ENCODE measurements at places on chromosomes 12 and 14.

GRCh38 chr12:50065726-50066310 lies 8.4 kb downstream of the ASIC1 start:
- peaks cover 4% of the 10 kb centered on the region for H3K4me1 ChIP-seq
- no peak for DNase-seq
- peaks cover 20% of the 10 kb centered on the region for H3K27me3 ChIP-seq

DNA sequence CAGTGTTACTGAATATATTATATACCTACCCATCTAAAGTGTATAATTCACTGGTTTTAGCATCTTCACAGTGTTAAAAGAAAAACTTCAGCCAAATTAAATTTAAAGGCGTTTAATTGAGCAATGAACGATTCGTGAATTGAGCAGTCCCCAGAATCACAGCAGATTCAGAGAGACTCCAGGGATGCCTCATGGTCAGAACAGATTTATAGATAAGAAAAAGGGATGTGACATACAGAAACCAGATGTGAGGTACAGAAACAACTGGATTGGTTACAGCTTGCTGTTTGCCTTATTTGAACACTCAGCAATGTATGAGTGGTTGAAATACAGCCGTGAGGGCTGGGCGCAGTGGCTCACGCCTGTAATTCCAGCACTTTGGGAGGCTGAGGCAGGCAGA lies 84.6 kb downstream of the WNK1 start:
- H3K4me3 ChIP-seq: no peak overlapping the region
- H3K27me3 ChIP-seq: no peaks in the 10 kb centered on the region
- no peak for DNase-seq
- peaks cover 71% of the 10 kb centered on the region for H3K36me3 ChIP-seq

GRCh38 chr14:99267837-99268781 lies 3.9 kb downstream of the BCL11B start:
- H3K4me3 ChIP-seq: peak overlapping the region; percentile 88
- no peak overlapping the region for H3K27ac ChIP-seq
- no peaks in the 10 kb centered on the region for H3K36me3 ChIP-seq
- peaks cover 12% of the 10 kb centered on the region for H3K27me3 ChIP-seq

GRCh38 chr12:106415134-106415533 lies 57.6 kb downstream of the POLR3B start:
- no peak overlapping the region for H3K27ac ChIP-seq
- DNase-seq: no peak
- H3K36me3 ChIP-seq: peaks cover 15% of the 10 kb centered on the region
- peaks cover 2% of the 10 kb centered on the region for H3K4me1 ChIP-seq

- peaks cover 5% of the 10 kb centered on the region for H3K4me1 ChIP-seq
- H3K4me3 ChIP-seq: peak overlapping the region; percentile 14
- DNase-seq: no peak
- H3K36me3 ChIP-seq: peaks cover 11% of the 10 kb centered on the region
These were observed 30.0 kb downstream of the HSP90AA1 start for GRCh38 chr14:102056694-102057442.

- no peak overlapping the region for H3K27ac ChIP-seq
- no peak overlapping the region for H3K4me3 ChIP-seq
- no peak for DNase-seq
- no peaks in the 10 kb centered on the region for H3K36me3 ChIP-seq
- no peaks in the 10 kb centered on the region for H3K4me1 ChIP-seq
- no peaks in the 10 kb centered on the region for H3K27me3 ChIP-seq
These were observed 383.7 kb downstream of the EGLN3 start for GRCh38 chr14:33567023-33567728.

- no peaks in the 10 kb centered on the region for H3K27me3 ChIP-seq
- no peak overlapping the region for H3K27ac ChIP-seq
- no peak for DNase-seq
These were observed 31.2 kb downstream of the VEZT start for GRCh38 chr12:95248604-95249360.

- no peak overlapping the region for H3K4me3 ChIP-seq
- DNase-seq: no peak
- H3K4me1 ChIP-seq: no peaks in the 10 kb centered on the region
- H3K27ac ChIP-seq: no peak overlapping the region
These were observed 181.6 kb downstream of the ADGRD1 start for GRCh38 chr12:131135311-131135785.

GRCh38 chr14:105430042-105430441 lies 10.4 kb downstream of the MTA1 start:
- no peak for DNase-seq
- H3K27me3 ChIP-seq: no peaks in the 10 kb centered on the region
- H3K27ac ChIP-seq: no peak overlapping the region

GRCh38 chr14:70173569-70173968 lies 15.2 kb downstream of the SLC8A3 start:
- H3K4me1 ChIP-seq: no peaks in the 10 kb centered on the region
- no peak for DNase-seq
- H3K27ac ChIP-seq: no peak overlapping the region

- H3K27me3 ChIP-seq: no peaks in the 10 kb centered on the region
- no peak overlapping the region for H3K27ac ChIP-seq
- H3K36me3 ChIP-seq: no peaks in the 10 kb centered on the region
- no peaks in the 10 kb centered on the region for H3K4me1 ChIP-seq
- H3K4me3 ChIP-seq: no peak overlapping the region
These were observed 66.4 kb downstream of the GALNT9 start for GRCh38 chr12:132263061-132263360.

GRCh38 chr12:118633071-118633470 lies 256.7 kb downstream of the SUDS3 start:
- H3K27ac ChIP-seq: no peak overlapping the region
- H3K4me3 ChIP-seq: no peak overlapping the region
- DNase-seq: peak; percentile 62
- peaks cover 5% of the 10 kb centered on the region for H3K27me3 ChIP-seq
- H3K36me3 ChIP-seq: no peaks in the 10 kb centered on the region

DNA sequence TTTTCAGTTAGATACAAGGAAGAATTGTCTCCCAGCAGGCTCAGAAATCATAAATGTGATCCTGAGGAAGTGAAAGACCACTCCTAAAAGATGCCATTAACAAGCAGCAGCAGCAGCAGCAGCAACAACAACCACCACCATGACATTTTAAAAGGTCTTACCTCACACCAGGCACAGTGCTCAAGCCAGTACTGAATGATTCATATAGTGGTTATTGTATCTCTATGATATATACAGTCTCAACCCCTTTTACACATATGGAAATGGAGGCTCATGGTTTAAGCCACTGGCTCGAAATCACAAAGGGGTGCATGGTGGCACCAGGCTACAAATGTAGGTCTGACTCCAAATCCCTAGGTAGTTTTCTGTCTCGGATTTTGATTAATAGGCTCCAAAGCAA lies 126.9 kb downstream of the KTN1 start:
- H3K27ac ChIP-seq: no peak overlapping the region
- no peaks in the 10 kb centered on the region for H3K36me3 ChIP-seq
- H3K27me3 ChIP-seq: no peaks in the 10 kb centered on the region
- DNase-seq: no peak
- no peaks in the 10 kb centered on the region for H3K4me1 ChIP-seq
- no peak overlapping the region for H3K4me3 ChIP-seq

DNA sequence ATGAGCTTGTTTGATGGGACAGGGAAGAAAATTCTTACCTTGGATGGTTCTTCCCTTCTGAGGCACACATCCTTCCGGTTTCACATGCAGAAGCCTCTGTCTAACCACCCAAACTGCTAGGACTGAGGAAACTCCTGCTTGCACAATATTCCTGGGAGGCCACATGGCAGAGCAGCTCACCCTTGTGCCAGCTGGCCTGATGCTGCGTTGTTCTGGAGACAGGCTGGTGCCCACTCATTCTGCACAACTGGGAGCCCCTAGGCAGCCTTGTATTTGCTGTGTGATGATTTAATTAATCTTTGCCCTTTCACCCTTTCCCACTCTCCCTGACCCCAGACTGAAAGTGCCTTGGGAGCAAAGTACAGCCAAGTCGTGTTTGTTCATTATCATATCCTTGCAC lies 130.8 kb downstream of the RTN1 start:
- H3K27ac ChIP-seq: no peak overlapping the region
- no peaks in the 10 kb centered on the region for H3K4me1 ChIP-seq
- H3K27me3 ChIP-seq: peaks cover 6% of the 10 kb centered on the region
- H3K36me3 ChIP-seq: no peaks in the 10 kb centered on the region

DNA sequence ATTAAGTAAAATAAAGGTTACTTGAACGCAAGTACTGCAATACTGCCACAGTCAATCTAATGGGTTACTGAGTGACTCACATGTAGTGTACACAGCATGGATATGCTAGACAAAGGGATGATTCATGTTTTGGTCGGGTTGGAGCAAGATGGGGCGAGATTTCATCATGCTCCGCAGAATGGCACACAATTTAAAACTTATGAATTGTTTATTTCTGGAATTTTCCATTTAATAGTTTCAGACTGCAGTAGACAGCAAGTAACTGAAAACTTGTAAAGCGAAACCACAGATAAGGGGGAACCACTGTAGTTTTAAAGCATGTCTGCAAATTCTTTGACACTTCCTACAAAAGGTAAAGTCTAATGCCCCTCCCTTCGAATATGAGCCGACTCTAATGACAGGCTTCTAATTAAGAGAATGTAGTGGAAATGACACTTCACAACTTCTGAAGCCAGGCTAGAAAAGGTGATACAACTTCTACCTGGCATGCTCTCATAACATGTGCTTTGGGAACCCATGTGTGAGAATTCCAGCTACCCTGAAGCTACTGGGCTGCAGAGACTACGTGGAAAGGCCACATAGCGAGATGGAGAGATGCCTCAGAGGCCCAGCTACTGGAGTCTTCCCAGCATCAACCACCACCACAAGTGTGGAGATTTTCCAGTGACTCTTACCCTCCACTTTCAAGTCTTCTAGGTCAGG lies 13.9 kb upstream of the TCP11L2 start:
- no peak overlapping the region for H3K4me3 ChIP-seq
- peak; percentile 31 for DNase-seq
- no peaks in the 10 kb centered on the region for H3K4me1 ChIP-seq

GRCh38 chr12:106767206-106767605 lies 7.3 kb upstream of the RIC8B start:
- peak overlapping the region; percentile 90 for H3K27ac ChIP-seq
- no peak overlapping the region for H3K4me3 ChIP-seq
- H3K27me3 ChIP-seq: no peaks in the 10 kb centered on the region
- H3K4me1 ChIP-seq: peaks cover 20% of the 10 kb centered on the region

- H3K4me1 ChIP-seq: no peaks in the 10 kb centered on the region
- no peak for DNase-seq
- no peak overlapping the region for H3K4me3 ChIP-seq
- no peak overlapping the region for H3K27ac ChIP-seq
These were observed 136.0 kb upstream of the IFNG-AS1 start for GRCh38 chr12:67853204-67853603.

DNA sequence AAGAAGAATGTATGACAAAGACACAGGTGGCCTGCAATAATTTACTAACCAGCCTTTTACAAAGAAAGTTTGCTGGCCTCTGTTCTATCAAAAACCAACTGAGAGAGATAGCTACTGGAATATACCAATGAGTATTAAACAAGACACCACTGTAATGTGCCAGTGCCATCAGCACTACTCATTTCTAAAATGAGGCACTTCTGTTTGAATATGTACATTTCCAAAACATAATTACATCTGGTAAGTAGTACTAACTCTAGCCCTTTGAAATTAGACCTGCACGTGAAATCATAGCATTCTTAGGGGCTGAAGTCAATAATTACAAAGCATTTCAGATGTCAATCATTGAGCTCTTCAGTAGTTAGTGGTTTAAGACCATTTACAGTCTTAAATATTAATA lies 6.9 kb upstream of the SYCP3 start:
- no peak for DNase-seq
- peaks cover 20% of the 10 kb centered on the region for H3K36me3 ChIP-seq
- H3K4me1 ChIP-seq: no peaks in the 10 kb centered on the region
- H3K4me3 ChIP-seq: no peak overlapping the region
- no peak overlapping the region for H3K27ac ChIP-seq
- H3K27me3 ChIP-seq: no peaks in the 10 kb centered on the region

DNA sequence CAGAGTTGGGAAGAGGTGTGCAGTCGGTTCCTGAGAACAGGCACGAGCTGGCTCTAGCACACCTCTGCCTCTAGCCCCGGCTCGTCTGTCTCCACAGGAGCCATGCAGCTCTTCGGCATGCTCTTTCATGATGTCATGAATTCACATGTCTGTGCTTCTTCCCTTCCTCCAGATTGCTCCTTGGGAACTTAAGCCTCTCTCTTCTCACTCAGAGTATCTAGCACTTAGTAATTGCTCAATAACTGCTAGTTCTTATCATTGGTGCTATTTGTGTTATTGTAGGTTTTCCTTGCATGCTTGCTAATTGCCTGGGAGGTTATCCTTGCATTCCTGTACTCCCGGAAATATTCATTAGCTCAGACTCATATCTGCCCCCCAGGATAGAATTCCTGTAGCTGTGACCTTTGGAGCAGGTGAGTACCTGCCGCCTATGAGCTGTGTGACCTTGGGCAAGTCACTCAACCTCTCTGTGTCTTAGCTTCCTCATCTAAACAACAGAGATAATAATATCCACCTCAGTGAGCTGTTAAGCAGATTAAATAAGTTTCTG lies 19.5 kb downstream of the FAM181A start:
- no peak for DNase-seq
- no peak overlapping the region for H3K27ac ChIP-seq
- H3K36me3 ChIP-seq: no peaks in the 10 kb centered on the region
- peaks cover 8% of the 10 kb centered on the region for H3K4me1 ChIP-seq
- H3K27me3 ChIP-seq: no peaks in the 10 kb centered on the region

DNA sequence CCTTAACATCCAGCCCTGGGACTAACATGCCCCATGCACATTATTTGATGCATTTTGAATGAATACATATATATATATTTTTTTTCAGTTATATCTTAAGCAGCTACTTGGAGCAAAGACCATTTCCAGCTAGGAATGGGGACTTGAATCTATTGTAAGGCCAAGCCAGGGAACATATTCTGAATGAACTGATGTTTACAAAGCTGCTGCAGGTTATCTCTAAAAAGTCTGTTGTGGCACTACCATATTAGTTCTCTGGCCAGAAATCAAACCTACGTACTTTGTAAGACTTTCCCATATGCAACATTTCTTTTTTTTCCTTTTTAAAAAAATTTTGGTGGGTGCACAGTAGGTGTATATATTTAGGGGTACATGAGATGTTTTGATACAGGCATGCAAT lies 43.4 kb downstream of the PELI2 start:
- H3K27ac ChIP-seq: no peak overlapping the region
- H3K36me3 ChIP-seq: no peaks in the 10 kb centered on the region
- H3K27me3 ChIP-seq: no peaks in the 10 kb centered on the region
- no peak overlapping the region for H3K4me3 ChIP-seq
- no peaks in the 10 kb centered on the region for H3K4me1 ChIP-seq

- no peaks in the 10 kb centered on the region for H3K4me1 ChIP-seq
- no peak overlapping the region for H3K4me3 ChIP-seq
- no peaks in the 10 kb centered on the region for H3K27me3 ChIP-seq
- no peaks in the 10 kb centered on the region for H3K36me3 ChIP-seq
- DNase-seq: no peak
- no peak overlapping the region for H3K27ac ChIP-seq
These were observed 76.4 kb downstream of the IFNG-AS1 start for GRCh38 chr12:68065687-68066086.

DNA sequence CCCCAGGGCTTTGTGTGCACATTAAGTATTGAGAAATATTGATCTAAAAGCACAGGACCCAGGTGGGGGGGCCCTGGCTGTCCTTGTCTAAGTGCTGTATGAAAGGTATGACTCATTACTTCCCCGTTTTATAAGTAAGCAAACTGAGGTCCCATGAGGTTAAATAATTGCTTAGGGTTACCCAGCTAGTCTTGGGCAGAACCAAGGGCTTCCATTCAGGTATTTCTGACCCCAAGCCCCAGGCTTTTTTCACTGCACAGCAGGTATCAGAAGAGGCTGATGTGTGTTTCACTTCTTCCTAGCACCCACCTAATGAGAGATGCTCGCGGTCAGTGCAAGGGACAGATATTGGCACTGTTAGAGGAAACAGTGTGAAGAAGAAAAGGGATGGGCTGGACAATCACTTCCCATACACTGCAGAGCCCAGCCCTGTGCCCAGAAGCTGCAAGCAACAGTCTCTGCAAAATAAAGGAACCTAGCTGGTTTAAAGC lies 4.7 kb upstream of the TC2N start:
- no peak overlapping the region for H3K27ac ChIP-seq
- H3K4me1 ChIP-seq: peaks cover 8% of the 10 kb centered on the region
- no peak for DNase-seq
- H3K4me3 ChIP-seq: no peak overlapping the region
- H3K36me3 ChIP-seq: no peaks in the 10 kb centered on the region
